ENCODE measurements at places on chromosomes 7 and 10.

- DNase-seq: no peak
Observed at GRCh38 chr10:86899132-86899531, 58.3 kb downstream of the MMRN2 start.

GRCh38 chr7:139680676-139681462 lies 96.9 kb downstream of the HIPK2 start:
- peak; percentile 93 for DNase-seq

DNA sequence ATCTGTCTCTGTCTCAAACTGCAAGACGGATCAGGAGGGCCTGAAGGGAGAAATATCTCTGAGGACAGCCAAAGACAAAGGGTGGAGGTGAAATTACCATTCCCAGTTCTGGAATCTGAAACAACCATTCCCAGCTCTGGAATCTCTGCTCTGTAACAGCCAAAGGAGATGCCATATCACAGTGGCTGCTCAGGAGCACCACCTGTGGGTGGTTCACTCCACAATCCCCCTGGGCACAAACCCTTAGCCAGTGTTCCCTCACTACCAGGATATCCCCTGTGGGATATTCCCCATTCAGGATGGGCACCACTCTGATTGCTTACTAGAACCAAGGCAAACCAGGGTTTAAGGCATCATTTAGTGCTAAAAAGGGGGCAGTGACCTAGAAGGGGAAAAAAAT lies 199.0 kb downstream of the HTR7 start:
- DNase-seq: no peak

DNA sequence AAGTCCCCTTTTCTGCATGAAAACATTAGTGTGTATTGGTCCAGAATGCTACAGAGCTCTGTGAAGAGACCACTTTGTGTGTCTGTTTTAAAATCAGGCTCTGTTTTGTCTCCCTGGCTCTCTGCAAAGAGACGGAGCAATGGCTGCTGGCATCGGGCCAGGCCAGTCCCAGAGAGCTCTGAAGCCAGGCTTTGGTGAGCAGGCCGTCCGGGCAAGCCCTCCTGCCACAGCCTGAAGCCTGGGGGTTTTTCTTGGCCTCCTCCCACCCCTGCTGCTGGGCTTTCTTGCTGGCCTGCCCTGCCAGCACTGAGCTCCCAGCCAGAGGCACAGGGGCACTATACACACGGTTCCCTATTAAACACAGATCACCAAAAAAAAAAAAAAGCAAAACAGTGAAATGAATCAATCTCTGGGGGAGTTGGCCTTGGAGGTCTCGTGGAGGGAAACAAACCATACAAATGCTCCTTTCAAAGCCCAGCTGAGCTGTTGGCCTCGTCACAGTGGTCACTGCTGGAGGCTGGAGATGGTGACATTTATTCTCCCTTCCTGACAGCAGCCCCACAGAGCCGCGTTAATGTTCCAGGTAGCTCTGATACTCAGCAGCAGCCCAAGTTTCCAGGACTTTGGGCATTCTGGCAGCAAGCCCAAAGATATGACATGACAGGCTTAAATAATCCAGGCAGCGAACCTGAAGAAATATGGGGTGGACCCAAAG lies 237.2 kb downstream of the TCF7L2 start:
- DNase-seq: no peak

GRCh38 chr10:110944792-110945396 lies 25.5 kb downstream of the SHOC2 start:
- DNase-seq: no peak

DNA sequence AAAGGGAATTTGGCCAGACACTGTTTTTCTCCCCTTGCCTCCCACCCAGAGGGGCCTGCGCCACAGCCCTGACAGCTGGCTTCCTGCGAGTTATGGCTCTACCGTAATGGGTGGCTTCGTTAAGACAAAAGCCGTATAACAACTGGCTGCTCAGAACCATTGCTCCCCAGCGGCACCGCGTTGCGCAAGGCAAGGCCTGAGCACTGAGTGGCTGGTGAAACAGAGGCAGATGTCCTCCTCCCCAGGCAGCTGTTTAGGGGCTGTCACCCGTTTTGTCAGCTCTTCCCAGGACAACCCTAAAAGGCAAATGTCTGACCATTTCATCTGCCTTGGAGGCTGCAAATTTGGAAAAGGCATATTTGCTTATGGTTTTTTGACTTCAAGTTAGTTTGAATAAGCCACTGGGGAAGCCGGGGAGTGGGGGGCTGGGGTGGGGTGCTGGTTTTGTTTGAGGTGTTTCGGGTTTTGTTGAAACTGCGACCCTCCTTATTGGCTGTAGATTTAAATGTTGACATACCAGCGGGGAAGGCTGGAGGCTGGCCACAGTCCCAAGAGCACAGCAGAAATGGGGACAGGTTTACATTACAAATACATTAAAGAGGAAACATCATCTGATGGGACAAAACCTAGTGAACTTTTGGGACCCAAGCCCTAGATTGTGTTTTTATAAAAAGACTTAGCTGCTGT lies 681 bp upstream of the SPOCK2 start:
- DNase-seq: no peak

GRCh38 chr7:44949303-44949702 lies 29.5 kb downstream of the MYO1G start:
- no peak for DNase-seq

- no peak for DNase-seq
Observed at GRCh38 chr10:24215196-24215595, 6.3 kb downstream of the KIAA1217 start.

GRCh38 chr10:62136931-62137330 lies 131.7 kb downstream of the RTKN2 start:
- no peak for DNase-seq

DNA sequence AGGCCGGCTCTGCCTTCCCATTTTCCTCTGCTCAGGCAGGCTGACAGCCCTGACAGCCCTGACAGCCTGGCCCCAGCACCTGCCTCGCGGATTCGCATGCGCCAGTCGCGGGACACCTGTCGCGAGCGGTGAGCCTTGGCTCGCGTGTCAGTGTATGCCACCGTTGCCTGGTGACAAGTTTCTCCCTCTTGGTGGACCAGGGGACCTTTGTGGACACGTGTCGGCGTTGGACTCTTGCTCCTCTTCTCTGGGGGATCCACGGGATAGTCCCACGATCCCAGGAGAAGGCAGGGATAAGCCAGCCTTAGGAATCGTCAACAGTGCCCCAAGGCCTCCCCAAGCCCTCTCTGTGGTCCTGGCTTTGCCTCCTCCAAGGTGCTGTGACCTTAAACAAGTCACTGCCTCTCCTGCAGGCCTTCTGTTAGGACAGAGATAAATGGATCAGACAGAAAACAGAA lies 18.1 kb upstream of the ZNF273 start:
- DNase-seq: no peak

DNA sequence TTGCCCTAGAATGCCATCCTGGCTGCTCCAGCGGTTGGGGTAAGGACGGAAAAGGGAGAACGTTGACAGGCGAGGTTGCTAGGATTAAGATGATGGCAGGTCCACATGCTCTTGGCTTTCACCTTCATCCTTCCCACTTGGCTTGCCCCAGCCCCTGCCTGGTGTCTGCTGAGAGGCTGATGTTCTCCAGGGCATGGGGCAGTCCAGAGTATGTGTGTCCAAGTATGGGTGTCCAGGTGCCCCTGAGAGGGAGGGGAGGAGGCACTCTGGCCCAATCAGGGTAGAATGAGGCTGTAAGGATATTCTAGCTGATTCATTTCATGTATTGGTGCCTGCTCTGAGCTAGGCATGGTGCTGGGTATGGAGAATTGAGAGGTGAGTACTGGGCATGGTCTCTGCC lies 12.6 kb downstream of the NEURL1 start:
- no peak for DNase-seq

DNA sequence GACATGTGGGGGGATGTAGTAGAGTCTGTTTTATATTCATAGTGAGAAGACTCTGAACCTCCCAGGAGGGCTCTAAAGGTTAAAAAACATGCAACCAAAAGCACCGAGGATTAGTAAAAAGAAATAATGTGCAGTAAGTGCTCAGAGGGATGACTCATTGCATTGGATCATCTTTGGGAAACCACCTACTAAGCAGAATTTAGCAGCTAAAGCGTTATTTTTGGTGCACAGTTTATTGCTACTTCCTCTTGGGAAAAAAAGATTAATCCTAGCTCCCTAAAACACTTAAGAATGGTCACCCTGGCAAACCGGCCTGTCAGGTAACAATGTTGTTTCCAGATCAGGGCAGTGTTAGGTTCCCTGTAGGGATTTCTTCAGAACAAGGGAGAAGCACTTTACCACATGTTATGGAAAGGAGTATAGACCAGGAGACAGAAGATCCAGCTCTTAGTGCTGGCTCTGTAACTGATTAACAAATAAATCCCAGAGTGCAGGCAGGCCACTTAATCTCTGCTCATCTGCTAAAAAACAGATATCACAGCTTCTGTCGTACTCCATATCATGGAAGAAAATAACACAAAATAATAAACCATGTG lies 44.8 kb upstream of the FAM133B start:
- DNase-seq: no peak

DNA sequence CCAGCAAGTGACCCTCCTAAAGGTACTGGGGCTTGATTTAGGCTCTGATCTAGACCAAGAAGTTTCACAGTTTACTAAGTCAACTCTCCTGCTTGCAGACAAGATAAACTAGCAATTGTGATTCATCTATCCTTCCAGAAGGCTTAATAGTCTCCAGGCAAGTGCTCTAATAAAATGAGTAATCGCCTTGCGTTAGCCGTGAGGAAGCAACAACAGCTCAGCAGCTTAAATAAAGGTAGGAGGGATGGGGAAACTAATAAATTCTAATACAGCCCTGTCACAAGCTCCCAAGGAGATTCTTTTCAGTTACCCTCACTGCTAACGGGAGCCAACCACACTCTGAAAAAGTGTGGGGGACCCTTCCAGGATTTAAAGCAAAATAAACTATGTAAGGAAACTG lies 48.4 kb downstream of the FRMD4A start:
- no peak for DNase-seq

GRCh38 chr7:55160539-55160938 lies 141.7 kb downstream of the EGFR start:
- DNase-seq: no peak

DNA sequence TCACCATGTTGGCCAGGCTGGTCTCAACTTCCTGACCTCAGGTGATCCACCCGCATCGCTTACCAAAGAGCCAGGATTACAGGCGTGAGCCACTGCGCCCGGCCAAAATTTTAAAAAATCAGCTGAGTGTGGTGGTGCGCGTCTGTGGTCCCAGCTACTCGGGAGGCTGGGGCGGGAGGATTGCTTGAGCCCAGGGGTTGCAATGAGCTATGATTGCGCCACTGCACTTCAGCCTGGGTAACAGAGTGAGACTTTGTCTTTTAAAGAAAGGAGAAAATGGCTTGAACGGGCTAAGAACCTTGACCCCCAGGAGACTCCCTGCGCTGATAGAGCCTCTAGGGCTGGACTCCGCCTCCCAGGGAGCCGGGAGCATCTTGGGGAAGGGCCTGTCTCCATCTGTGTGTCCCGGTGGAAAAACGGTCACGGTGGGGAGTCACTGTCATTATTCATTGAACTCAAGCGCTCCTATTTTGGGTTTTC lies 760 bp upstream of the KCTD7 start:
- no peak for DNase-seq

All from stimulated activated CD8-positive, alpha-beta memory T cell treated with anti-CD3 and anti-CD28 coated beads, Interleukin-7, amount 100 ng/mL, for 48 hours (primary cell).